Stimulated activated CD8-positive, alpha-beta memory T cell treated with anti-CD3 and anti-CD28 coated beads, Interleukin-15, amount 100 ng/mL, for 24 hours (primary cell): ENCODE measurements at places on chromosomes 4 and X.

DNA sequence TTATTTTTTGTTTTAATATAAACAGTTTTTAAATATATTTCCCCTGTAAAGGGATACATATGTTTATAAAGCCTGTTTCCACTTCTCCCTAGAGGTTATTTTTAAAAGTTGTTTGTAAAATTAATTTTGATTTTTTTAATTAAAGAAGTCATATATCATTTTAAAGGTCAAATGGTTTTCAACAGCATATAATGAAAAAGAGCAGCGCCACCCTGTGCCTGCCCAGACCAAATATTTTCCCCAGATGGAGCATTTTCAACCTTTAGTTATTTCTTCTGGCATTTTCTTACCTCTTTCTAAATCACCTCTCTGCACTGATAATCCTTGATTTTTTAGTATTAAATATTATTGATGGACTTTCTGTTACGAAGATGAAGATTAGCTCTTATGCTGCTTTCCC is 21.0 kb downstream of the MSX1 start:
- DNase-seq = no peak

GRCh38 chr4:6746721-6747293 is 30.8 kb downstream of the BLOC1S4 start:
- DNase-seq = no peak

DNA sequence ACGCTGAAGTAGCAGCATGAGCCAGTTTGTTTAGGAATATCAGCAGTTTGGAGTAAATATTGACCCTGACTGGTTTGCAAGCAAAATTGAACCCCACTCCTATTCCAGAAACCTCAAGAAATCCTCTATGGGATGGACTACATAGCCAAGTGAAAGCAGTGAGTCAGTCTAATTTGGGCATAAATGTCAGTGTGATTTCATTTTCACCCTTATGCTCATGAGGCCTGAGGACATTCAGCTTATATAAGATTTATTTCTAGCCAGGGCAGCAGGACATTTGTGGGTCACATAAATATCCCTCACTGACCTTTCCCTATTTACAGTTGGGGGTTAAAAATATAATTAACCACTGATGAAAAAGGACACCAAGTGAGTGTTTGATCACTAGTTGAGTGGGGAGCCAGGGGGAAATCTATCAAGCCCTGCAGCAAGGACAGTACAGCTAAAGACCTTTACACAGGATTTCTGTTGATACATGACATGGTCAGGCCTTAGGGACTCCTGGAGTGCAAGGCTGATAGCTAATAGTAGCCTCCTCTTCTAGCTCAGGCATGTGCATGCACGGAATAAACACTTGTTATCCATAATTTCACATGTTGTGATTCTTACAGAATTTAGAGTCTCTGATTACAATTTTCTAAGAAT is 996.9 kb upstream of the GRIA3 start:
- no peak for DNase-seq

DNA sequence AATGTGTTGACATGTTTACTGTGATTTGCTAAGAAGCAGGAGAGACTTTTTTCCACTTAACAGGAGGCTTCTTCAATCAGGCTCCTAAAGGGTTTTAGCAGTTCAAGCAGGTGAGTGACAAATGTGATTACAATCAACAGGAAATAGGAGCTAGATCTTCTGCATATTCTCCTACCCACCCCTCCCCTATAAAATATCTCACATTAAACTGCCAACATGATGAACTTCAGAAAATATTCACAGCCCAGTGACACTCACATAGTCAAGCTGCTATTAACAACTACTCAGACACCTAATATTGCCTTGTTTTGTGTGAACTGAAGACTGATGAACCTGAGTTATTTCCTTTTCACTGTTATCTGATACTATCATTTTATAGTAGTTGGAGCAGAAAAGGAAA is 55.9 kb upstream of the ANTXR2 start:
- no peak for DNase-seq

DNA sequence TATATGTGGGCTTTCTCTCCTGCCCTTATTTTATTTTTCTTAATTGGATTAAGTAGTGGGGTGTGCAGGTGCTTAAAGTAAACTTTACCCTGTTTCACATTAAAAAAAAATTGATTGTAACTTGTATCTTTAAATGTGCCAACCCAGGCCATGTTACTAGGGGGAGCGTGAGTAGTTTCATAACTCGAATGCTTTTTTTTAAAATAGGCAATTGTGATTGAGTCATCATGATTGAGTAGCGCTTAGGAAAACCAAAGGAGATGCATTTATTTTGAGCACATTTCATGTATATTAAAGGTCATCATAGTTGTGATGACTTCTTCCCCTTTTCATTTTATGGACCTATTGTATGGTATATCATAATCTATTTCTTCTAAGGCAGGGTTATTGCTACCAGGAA is 32.2 kb downstream of the GPAT3 start:
- no peak for DNase-seq

- no peak for DNase-seq
These were observed 293.8 kb upstream of the ARSJ start for GRCh38 chr4:114273238-114273637.

GRCh38 chr4:26268246-26268645 is 52.6 kb upstream of the RBPJ start:
- DNase-seq = no peak

DNA sequence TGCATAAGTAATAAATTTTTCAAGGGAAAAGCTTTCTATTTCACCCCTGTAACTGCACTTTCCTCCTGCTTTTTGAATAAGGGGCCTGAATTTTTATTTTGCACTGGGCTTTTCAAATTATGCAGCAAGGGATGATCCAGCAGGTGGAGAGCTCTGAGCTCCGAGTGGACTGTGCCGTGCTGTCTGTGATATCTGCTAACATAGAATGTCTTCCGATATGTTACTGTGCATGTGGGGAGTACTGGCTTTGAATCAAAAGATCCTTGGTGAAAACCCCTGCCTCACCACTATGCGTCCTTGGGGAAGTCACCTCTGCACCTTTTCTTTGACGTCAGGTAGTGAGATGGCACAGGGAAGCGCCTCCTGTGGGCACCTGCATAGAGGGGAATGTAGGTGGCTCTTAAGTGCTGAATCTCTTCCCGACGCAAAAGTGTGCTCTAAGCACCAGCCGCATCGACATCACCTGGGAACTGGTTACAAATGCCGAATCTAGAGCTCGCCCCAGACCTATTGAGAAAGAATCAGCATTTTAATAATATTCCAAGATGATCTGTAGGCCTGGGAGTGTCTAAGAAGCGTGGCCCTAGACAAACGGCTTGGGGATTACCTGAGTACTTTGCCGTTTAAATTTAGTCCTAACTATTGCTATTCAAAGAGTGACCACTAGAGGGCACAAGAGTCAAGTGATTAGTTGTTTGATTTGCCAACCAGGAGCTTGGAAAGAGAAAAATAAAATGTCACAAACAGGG is 19.2 kb upstream of the WFS1 start:
- no peak for DNase-seq

DNA sequence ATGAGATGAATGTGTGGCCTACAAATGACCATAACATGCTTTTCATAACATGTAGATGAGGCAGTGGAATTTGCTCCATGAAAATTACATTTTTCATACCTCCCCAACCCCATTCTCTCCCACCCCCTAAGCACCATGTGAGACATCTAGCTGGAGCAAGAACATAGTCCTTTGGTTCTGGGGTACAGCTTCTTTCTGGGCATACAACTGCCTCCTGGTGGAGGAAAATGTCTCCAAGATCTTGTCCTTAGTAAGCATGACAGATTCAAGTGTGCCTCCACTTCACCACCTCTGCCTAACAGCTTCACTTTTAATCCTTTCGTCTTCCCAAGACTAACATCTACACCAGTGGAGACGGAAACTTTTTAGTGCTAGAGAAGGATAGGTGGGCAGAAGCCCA is 8.0 kb downstream of the EXOC1L start:
- no peak for DNase-seq

DNA sequence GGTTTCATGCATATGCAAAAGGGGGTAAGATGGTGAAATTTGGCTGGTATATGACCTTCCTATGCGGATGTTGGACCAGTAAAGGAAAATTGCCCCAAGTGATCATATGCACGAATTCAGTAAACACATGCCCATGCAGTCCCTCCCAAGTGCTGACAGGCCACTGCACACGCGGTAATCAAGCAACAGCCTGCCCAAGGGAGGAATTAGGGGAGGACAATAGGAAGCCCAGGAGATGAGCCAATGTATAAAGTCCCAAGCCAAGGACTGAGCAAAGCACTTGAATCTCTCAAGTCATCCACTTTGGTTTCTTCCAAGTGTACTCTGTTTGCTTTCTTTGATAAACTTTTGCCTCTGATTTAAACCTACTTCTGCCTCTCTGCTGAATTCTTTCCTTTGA is 21.1 kb downstream of the MAGEB16 start:
- no peak for DNase-seq

- no peak for DNase-seq
These were observed 137.2 kb downstream of the FNIP2 start for GRCh38 chr4:158906073-158906472.

DNA sequence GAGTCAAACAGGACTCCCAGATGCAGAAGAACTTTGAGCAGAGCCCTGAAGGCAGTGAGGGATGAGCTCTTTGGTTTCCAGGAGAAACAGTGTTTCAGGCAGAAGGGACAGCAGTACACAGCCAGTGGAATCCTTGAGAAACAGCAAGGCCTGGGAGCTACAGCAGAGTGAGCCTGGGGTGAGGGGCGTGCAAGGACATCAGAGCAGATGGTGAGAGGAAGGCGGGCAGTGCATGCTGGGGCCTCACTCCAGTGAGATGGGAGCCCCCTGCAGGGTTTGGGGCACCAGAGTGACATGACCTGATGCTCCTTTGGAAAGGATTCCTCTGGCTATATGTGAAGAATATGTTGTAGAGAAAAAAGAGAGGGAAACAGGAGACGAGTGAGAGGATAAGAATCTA is 98.1 kb upstream of the EGFL6 start:
- DNase-seq = no peak

- no peak for DNase-seq
These were observed 965 bp downstream of the TCEAL4 start for GRCh38 chrX:103586314-103586646.

- no peak for DNase-seq
These were observed 55.0 kb upstream of the BMP2K start for GRCh38 chr4:78720994-78721677.

- DNase-seq = no peak
These were observed 554.5 kb downstream of the STIM2 start for GRCh38 chr4:27414887-27415731.

GRCh38 chrX:145002771-145003170 is 244.5 kb upstream of the SPANXN1 start:
- no peak for DNase-seq

- DNase-seq = no peak
These were observed 62.6 kb downstream of the TRIML1 start for GRCh38 chr4:188201851-188202250.

DNA sequence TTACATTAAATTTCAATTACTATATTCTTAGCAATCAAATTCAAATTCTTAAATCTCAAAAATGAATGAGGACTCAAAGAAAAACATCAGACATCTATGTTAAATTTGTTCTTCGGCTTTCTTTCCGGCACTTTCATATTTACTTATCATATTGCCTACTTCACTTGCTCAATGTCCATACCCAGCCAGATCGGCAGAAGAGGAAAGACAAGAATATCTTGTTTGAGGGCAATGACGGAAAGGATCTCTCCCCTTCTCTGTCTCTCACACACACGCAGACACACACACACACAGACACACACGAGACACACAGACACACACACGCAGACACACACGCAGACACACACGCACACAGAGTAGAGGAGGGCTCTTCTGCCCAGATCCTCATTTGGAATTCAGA is 13.2 kb upstream of the IRF2 start:
- DNase-seq = no peak

DNA sequence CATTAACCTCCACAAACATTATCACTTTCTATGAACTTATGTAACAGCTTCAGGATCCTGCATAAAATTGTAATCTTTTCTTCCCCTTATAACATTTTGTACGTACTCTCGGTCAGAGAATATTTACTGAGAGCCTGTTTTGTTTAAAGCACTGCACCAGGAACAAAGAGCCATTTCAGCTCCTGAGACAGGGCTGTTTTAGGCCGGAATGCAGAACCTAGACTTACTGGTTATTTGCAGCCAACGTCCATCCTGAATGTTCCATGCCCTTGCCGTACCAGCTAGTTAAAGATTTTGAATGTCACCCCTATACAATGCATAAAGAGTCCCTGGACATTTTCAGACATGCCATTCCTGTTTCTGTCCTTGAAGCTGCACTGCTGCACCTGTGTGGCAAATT is 248.8 kb downstream of the PCDH7 start:
- DNase-seq = no peak

GRCh38 chrX:115337491-115338144 is 48.1 kb downstream of the LUZP4 start:
- DNase-seq = no peak

DNA sequence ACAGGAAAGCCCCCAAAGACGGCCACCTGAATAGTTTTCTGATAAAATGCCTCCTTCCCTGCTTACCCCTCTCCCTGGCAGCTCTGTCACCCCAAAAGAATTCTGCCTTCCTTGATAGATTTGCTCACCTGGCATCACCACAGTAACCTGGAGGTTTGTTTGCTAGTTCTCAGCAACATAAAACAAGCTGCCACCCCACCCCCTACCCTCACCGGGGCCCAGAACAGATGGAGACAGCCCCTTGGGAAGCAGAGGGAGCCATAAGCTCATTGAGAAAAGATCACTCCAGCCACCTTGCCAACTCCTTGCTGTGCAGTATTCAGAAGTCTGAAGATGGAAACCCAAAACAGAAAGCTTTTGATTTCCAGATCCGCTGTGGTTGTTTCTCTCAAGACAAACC is 108.6 kb downstream of the DHX15 start:
- DNase-seq = no peak

GRCh38 chr4:153131596-153131995 is 72.6 kb upstream of the TRIM2 start:
- DNase-seq = no peak

- no peak for DNase-seq
These were observed 184.2 kb upstream of the CTSO start for GRCh38 chr4:156137679-156138473.

- no peak for DNase-seq
These were observed 158.8 kb downstream of the ADGRA3 start for GRCh38 chr4:22356987-22357596.

- no peak for DNase-seq
These were observed 11.9 kb downstream of the TMPRSS11D start for GRCh38 chr4:67871867-67872266.

DNA sequence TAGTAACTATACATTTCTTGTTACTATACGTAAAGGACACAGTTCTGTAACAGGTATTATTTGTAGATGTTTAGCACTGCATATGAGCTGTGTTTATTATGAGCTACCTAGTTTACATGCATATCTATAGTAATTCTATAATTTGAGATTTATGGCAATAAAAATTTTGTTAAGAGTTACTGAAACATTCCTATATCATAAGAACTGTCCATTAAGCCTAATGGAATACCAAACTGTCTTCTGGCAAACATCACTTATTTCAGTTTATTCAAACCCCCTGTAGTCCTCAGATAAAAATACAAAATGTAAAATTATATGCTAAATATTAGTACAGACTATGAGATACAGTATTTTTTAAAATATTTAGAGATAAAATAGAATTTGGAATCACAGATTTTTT is 205.2 kb downstream of the ADGRL3 start:
- no peak for DNase-seq

- no peak for DNase-seq
These were observed 348.5 kb downstream of the OPHN1 start for GRCh38 chrX:68084765-68085164.

GRCh38 chr4:55491486-55491885 is 55.2 kb downstream of the CLOCK start:
- DNase-seq = no peak
